Fibroblast of upper back skin (primary cell): ENCODE measurements at places on chromosomes 13 and 19.
A peak's percentile ranks its signal among the peaks of the same experiment; 100 is the strongest.

GRCh38 chr13:20408181-20408580 lies 117.5 kb downstream of the CRYL1 start:
- no peak for DNase-seq

GRCh38 chr19:19257137-19257536 lies 16.0 kb downstream of the TM6SF2 start:
- no peak for DNase-seq

GRCh38 chr19:1813192-1814182 lies 1.4 kb upstream of the ATP8B3 start:
- DNase-seq: no peak

DNA sequence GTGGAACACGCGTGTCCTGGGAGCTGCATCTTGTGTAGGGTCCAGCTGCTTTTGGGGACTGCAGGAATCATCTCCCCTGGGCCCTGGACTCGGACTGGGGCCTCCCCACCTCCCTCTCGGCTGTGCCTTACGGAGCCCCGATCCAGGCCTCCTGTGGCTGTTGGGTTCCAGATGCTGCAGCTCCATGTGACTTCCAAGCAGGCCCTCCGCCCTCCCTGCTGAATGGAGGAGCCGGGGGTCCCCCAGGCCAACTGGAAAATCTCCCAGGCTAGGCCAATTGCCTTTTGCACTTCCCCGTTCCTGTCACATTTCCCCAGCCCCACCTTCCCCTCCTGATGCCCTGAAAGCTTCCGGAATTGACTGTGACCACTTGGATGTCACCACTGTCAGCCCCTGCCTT lies 6.2 kb upstream of the PGLS start:
- DNase-seq: no peak

DNA sequence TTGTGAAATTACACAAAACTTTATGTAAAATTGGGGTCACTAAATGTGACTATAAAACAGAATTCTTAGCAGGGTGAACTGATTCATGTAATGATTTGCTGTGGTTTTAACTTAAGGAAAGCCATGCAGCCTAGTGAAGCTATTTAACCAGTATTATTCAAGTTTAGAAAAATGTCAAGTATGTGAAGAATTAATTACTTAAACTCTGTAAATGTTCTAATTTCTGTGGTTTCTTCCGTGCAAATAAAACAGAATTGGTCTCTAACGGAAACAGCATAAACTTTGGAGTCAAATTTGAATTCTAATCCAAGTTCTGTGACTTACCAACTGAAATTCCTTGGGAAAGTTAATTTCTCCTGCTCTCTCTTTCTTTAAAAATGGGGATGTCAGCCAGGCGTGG lies 13.3 kb downstream of the CDC16 start:
- peak; percentile 42 for DNase-seq

DNA sequence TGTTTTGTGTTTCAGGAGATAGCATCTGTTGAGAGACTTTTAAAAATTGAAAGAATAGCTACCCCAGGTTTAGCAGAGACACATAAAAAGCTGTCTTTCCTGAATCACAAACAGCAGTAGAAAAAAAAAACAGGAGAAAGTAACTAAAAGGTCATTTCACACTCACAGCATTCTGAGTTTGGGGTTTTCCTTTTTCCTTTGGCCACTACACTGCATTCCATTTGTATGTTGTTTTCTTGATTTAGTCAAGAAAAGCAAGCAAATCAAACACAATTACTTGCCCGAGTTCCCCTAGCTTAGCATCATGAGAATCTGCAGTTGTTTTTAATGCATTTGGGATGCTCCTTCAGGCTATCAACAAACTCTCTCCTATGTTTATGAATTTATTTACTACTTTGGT lies 161.0 kb downstream of the KCTD12 start:
- no peak for DNase-seq

DNA sequence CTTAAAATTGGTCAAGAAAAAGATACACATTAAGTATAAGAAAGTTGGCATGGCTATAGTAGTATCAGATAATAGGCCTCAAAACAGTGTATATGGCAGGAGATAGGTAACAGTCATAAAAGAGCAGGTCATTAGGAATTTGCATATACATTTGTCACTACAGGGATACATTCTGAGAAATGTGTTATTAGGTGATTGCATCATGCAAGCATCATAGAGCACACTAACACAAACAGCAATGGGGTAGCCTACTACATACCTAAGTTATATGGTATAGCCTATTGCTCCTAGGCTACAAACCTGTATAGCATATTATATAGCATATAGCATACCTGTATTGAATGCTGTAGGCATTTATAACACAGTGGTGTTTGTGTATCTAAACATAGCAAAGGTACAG lies 6.2 kb upstream of the ZNF529 start:
- no peak for DNase-seq

- no peak for DNase-seq
These were observed 62.0 kb downstream of the ABCC4 start for GRCh38 chr13:95239283-95239682.

GRCh38 chr19:40503320-40503695 lies 36.5 kb downstream of the SPTBN4 start:
- DNase-seq: no peak

DNA sequence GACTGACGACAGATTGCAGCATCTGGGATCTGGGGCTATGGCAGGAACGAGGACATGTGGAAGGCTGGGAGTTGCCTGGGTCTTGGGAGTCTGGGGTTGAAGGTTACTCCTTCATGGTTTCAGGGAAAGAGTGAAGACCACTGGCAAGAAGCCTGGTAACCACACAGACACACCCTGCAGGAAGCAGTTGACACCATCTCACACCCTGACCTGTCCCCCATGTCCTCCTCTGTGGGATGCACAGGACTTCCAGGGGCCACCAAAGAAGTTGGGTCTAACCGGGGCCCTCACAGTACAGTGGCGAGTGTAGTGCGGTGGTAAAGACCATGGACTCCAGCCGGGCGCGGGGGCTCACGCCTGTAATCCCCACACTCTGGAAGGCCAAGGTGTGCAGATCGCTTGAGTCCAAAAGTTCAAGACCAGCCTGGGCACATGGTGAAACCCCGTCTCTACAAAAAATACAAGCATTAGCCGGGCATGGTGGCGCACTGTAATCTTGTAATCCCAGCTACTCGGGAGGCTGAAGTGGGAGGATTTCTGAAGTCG lies 10.6 kb upstream of the FFAR2 start:
- no peak for DNase-seq

DNA sequence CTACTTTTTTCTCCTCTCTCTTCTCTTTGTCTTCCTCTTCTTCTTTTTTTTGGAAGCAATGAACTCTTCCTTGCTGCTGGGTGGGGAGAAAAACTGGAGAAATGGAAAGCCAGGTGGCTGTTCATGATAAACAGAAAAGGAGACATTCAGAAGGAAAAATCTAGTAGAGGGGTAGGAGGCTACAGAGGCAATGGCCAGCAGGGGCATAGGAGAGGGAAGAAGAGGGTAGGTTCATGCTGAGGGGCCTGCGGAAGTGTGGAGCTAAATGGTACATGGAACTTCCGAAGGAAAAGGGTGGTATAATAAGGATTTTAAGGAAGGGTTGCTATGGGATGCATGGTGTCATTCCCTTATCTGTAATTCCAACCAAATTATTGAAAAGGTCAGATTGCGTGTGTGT lies 17.5 kb upstream of the HS6ST3 start:
- DNase-seq: no peak

- DNase-seq: no peak
These were observed 51.0 kb downstream of the LYL1 start for GRCh38 chr19:13051557-13052165.

GRCh38 chr13:85013006-85013405 lies 786.2 kb downstream of the SLITRK6 start:
- DNase-seq: no peak

DNA sequence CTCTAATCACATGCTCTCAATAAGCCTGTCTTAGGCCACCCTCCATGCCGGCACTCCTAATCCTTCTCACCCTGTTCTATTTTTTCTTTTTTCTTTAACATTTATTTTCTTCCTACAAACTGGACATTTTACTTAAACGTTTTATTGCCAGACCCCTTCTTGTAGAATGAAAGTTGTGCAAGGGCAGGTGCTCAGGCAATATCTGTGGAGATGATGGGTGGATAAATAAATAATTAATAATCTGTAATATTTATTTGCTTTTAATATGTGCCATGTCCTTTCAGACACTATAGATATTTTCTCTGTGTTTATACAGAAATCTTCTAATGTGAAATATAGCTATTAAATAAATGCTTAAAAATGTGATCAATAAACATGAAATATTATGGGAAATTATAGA lies 815.7 kb upstream of the MIR17HG start:
- no peak for DNase-seq

DNA sequence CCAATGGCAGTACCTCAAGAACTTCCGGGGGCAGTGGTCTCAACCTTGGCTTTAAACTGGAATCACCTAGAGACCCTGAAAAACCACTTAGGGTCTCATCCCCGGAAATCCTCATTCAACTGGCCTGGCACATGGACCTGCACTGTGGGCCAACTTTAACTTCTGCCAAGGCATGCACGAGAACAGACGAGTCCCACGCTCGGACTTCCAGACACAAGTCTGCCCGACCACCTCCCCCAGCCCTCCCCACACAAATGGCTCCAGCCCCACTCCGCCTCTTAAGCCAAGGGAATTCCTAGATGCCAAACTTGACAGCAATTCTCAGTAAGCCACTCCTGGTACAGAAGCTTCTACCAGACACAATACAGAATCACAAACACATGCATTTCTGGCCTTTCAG lies 114.0 kb downstream of the STK24 start:
- no peak for DNase-seq
